ENCODE measurements at places on chromosomes 13 and 19.

- DNase-seq = no peak
Observed at GRCh38 chr13:40273253-40274025, 393.0 kb downstream of the FOXO1 start.

- no peak for DNase-seq
Observed at GRCh38 chr13:31674051-31674450, 65.3 kb upstream of the RXFP2 start.

DNA sequence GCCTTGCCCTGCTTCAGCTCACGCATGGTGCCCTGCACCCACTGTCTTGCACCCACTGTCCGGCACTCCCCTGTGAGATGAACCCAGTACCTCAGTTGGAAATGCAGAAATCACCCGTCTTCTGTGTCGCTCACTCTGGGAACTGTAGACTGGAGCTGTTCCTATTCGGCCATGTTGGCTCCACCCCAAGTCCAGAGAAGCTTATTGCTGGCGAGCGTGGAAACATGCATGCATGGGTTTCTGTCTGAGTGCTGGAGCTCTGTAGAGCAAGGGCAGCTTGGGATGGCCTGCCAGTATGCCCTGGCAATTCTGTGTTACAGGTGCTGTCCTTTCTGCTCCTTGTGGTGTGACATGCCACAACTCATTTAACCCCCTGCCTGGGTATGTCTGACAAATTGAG, 152.8 kb downstream of the SHISA2 start:
- DNase-seq = no peak

GRCh38 chr19:15913384-15913783, 15.5 kb upstream of the CYP4F2 start:
- no peak for DNase-seq
